ENCODE measurements at places on chromosomes 1 and 21. TPM values are rescaled to one million over a fixed set of nuclear protein-coding genes. Genes with fewer than 3 reads are reported as not detected.

Gene LRRC71
- not detected for total RNA-seq

Gene NHLH1
- 0.20 TPM for total RNA-seq

Gene PPP1R8
- total RNA-seq = 31.8 TPM

Gene SPRR2F
- not detected for total RNA-seq

Gene FABP3
- total RNA-seq = 4.8 TPM

Data from left colon (tissue), 2 donors.